ENCODE measurements at places on chromosomes 1 and 21.

DNA sequence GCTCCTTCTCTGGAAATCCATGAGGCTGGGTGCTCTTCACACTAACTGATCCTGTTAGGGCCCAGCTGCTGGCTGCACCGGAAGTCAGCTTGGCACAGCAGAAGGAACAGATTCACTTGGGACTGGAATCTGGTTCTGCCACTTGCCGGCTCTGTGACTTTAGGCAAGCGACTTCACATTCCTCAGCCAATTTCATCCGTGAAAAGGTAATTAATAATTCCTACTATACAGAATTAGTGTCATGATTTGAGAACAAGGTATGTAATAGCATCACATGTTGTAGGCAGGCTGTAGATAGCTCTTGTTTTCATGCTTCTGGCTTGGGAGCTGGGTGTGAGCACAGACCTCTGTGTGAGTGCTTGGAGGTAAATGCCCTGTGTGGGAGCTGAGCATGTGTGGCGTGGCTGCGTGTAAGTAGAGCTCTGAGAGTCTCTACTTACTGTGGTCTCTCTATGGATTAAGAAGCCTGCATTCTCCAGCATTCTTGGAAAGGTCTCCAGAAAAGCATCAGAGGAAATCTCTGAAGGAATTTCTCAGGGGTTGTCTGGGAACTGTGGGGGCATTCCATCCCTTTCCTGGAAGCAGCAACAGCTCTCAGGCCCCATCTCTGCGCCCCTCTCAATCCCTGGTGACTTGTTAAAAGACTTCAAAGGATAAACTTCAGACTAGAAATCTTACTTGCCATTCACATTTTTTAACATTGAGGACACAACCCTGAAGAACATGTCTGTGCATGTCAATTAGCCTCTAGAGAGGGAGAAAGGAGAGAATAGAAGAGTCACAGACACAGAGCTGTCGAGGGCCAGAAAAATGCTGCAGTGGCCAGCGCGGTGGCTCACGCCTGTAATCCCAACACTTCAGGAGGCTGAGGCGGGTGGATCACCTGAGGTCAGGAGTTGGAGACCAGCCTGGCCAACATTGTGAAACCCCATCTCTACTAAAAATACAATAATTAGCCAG, 47.7 kb upstream of the PPM1J start:
- DNase-seq, result no peak

GRCh38 chr1:207214453-207214852, 107.0 kb upstream of the CD55 start:
- no peak for DNase-seq

DNA sequence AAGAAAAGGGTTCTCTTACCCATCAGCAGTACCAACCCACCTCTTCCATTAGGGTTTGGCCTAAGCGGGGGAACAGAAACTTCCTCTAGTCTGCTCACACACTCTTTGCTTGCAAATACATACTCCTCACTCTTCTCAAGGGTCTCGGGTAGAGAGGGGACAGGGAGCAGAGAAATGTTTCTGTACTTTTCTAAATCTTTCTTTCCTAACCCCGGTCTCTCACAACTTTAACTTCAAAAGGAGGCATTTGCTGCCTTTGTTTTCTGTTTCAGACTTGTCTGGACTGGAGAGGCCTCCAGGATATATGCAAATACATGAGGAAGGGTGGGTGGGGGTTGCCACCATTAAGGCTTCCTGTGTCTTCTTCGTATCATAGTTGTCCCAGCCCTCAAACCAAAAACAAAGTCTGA, 10.5 kb upstream of the LAX1 start:
- peak; percentile 62 for DNase-seq

DNA sequence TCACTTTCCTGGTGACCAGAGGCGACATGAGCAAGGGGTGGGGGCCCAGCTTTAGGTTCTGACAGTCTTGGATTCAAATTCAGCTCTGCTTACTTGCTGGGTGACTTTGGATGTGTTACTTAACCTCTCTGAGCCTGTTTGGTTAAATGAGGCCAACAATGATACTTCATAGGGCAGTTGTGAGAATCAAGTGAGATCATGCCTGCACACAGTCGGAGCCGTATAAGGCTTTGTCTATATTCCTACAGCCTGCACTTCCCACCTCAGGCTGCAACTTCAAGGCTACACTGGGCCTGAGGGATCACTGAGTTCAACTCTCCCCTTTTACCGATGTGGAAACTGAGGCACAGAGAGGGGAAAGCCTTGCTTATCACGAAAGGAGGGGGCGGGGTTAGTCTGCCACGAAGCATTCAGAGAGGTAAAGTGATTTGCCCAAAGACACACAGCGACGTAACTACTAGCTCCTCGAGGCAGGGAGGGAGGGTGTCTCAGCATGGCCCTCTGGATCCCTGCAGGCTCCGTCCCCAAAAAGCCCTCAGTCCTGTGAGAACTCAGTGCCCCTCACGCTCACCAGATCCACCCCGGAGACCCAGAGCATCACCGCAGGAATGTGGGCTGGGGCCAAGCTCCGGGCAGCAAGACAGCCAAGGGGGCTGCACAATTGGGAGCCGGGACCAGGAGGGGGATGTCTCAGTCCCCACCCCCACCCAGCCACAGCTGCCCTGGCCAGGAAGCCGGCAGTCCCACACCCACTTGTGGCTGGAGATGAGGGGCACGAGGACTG, 25.0 kb downstream of the SDC3 start:
- no peak for DNase-seq

DNA sequence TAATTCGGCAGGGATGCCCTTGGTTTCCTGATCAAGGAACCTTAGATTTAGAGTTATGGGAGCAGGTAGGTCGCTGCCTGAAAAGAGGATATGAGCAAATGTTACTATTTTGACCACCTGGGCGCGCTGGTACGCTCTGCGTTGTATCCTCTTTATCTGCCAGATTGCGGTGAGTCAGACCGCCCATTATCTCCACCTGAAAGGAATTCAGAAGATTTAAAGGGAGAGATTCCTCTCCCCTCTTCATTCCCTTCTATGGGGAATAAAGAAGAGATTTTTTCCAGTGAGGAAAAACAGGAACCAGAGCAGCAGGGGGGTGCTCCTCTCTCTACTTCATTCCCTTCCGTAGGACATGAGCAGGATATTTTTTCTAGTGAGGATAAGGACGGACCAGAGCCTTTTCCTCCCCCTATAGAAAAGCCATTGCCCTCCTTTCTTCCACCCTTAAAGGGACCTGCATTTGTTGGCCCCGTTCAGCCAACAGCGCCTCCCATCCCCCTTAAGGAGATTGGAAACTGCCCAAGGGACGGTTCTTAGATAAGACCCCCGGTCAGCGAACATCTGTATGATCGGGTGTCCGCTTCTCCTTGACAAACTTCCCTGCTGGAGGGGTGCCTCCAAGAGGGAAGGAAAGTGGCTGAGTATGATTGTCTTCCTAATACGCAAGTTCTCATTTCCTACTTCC, 34.1 kb downstream of the CLCA1 start:
- peak; percentile 9 for DNase-seq

DNA sequence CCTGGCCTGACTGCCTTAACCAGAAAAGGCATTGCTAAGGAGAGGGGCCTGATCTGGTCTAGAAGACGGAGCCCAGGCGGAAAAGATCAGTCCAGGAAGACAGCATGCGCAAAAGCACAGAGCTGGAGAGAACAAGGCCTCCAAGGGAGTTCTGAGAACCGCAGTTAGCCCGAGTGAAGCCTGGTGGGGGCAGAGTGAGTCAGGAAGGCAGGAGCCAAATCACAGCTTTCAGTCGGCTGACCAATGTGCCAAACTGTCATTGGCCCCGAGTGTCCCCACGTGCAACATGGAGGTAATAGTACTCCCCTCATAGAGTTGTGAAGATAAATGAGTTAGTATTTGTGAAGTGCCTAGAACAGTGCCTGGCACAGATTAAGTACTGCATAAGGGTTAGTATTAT, 1.2 kb upstream of the TSPAN2 start:
- DNase-seq, result no peak

All from naive B cell (primary cell).